Stimulated activated CD4-positive, alpha-beta T cell treated with anti-CD3 and anti-CD28 coated beads, Interleukin-1b, Interleukin-23, amount 100 ng/mL, for 1 hour (primary cell): ENCODE measurements at places on chromosomes 12 and 14.

DNA sequence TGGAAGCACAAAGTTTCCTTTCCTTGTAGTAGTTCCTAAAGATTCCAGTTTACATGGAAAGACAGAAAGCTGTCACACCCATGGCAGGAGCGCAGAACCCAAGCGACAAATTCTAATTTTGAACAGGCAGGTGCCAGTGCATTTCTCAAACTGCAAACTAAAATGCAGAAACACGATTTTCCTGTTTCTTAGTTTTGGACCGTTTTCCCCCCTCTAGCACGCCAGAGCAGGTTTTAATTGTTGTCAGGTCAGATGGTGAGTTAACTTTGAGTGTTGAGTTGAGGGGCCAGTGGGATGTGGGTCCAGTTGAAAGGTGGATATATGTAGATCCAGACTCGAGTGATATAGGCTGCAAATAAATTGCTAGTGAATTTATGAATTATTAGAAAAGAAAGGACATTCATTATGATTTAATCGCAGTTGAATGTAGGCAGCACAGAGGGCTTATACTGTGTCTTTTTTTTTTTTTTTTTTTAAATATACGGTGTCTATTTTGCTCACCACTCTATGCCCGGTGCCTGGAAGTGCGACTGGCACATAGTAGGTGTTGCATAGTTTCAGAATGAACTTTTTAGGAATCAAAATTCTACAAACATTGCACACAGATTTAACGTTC lies 909 bp upstream of the ETFBKMT start:
- no peak for DNase-seq

GRCh38 chr14:35229084-35229791 lies 62.9 kb upstream of the PSMA6 start:
- no peak for DNase-seq

- no peak for DNase-seq
Measured at GRCh38 chr14:35196571-35196970, 74.2 kb downstream of the PRORP start.

DNA sequence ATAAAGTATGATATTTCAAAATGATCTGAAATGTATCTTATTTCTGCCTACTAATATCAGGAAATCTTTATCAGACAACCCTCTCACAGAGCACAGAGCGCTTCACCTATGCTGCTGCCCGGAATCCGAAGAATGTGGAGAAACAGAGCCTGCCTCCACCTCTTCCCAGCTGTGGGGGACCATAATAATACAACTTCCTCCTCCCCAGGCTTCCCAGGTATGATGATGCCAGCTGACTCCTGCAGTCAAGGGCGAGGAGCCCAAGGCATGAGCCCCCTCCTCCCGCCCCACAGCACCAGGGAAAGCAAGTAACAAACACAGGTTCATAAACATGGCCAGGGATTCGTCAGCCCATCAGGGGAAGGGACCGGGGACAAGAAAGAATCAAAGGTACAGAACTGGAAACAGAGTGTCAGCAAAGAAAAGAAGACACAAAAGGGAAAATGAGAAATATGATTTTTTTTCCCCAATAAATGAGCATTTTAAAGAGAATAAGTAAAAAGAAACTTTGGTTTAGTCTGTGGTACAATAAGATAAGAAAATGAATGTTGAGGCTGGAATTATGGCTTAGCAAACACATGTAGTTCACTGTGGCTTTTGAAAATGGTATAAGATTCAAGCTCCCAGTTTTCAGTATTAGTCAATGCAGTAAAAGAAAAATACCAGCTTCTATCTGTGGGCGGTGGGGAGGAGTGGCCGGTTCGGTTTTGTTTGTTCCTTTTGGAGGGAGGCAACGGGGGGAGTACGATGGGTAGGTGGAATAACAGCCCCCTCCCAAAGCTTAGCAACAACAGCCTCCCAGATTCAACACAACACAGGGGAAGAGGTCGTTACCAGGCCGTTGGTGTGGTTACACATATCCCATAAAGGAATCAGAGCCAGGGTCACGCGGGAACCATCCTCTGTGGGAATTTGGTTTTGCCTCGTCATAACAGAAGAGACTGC lies 68.3 kb downstream of the SETD3 start:
- no peak for DNase-seq

DNA sequence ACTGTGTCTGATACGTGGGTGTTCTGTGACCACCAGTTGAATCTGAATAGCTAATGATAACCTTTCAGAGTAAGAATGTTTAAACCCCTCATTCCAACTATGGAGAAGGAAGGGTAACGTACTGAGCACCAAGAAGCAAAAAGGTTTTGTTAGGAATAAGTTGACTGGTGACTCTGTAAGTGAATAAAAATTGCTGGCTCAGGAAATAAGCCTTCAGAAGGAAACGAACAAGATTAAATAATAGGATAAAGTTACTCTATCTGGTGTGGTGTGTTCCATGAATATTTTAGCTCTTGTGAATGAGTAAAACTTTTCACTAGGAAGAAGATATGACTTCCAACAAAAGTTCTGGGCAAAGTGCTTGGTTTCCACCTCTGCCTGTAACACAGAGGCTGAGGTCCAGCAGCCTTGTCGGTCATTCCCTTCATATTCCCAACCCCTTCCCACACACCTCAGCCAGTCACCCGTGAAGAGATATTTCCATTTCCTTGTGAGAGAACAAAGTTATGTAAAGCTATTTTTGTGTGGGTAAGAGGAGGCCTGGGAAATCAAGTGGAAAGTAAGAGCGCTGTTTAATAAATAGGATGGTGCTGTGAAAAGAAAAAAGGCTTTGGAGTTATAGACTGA lies 47.1 kb downstream of the ARF6 start:
- no peak for DNase-seq

GRCh38 chr12:114274131-114274530 lies 131.8 kb downstream of the TBX5 start:
- DNase-seq = no peak

DNA sequence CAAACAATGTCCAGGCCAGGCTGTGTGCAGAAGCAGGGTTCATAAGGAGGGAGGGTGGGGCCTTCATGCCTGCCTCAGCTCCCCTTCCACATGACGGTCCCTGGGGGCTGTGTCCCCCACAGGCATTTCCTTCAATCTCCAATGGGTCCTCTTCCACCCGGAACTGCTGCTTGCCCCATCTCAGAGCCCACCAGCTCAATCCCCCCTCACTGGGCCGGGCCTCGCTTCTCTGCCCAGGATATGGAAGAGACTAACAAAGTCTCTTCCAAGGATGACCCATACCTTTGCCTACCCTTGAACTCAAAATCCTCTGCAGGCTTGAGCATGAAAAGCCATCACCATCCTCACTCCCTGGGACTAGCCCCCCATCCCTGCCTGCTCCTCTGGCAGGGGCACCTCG lies 28.4 kb upstream of the FAM181A start:
- no peak for DNase-seq

DNA sequence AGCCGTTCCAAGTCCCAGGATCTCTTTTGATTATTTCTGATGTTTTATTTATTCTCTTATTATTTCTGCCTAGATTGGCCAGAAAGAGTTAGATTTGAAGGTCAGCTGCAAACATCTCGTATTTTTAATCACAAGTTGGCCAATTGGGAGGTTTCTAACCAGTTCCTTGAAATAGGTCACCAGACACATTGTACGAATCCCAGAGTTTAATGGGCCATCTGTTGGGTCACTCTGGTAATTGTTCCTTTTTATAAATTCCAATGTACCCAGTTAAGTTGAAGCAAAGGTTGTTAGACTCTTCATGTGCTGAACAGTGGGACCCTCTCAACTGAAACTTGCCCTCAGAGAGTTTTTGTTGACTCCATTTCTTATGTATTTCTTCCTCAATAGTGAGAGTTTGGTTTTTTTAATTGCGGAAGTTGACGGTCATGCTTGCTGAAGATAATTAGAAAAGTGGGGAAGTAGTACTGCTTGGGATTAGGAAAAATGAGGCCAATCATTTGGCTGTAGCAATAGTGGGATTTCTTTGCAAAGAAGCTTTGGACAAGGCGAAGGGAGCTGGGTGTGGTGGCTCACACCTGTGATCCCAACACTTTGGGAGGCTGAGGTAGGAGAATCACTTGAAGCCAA lies 382.7 kb upstream of the RGS6 start:
- no peak for DNase-seq

DNA sequence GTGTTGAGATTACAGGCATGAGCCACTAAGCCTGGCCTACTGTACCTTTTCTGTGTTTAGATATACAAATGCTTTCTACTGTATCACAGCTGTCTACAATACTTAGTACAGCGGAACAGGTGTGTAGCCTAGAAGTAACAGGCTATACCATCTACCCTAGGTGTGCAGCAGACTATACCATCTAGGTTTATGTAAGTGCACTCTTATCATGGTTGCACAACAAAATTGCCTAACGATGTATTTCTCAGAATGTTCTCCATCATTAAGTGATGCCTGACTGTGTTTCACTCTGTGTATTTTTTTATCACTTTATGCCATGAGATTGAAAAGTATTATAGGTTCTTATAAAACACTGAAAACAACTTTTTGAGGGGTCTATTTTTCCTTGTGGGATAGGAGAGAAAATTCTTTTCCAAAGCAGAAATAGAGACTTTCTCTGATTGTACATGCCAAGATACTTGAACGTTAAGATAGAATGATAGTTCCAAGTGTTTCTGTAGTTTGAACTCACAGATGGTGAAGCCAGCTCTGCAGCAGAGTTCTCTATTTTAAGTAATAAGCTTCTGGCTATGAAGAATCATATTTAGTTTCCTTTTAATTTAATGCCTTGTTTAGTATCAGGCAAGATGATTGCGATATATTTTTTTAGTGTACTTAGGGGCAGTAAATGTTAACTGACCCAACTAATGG lies 17.0 kb downstream of the TMPRSS12 start:
- no peak for DNase-seq

- DNase-seq = no peak
Measured at GRCh38 chr14:52365071-52365470, 51.0 kb downstream of the PTGER2 start.

DNA sequence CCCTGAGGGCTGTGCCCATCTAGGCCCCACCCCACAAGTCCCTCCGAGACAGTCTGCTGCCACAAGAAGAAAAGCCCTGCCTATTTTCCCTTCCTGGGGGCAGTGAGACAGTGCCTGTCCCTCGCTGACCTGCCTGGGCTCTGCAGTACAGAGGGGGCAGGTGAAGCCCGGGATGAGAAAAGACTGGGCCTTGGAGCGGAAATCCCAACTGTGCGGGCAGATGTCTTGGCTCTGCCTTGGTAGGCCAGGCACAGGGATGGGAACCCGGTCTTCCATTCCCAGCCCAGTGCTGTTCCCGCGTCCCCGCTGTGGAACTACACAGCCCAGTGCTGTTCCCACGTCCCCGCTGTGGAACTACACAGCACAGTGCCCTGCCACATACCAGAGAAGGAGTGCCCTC lies 12.8 kb upstream of the NXPH4 start:
- DNase-seq = no peak

DNA sequence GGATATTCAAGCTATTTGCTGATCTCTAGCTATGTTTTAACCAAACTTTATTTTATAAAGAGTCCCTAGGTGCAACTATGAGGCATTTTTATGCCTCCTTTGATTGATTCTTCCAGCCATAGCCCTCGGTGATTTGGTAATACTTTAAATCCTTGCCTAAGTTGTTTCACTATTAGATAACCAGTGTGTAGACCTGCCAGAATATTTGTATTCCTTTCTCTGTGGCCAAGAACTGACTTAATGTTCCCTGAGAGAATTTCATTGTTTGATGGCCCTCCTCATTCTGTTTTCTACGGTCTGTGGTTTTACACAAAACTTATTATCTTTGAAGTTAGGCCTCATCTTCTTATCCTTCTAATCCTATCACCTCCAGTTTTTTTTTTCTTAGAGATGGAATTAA lies 109.7 kb upstream of the MDGA2 start:
- DNase-seq = no peak

DNA sequence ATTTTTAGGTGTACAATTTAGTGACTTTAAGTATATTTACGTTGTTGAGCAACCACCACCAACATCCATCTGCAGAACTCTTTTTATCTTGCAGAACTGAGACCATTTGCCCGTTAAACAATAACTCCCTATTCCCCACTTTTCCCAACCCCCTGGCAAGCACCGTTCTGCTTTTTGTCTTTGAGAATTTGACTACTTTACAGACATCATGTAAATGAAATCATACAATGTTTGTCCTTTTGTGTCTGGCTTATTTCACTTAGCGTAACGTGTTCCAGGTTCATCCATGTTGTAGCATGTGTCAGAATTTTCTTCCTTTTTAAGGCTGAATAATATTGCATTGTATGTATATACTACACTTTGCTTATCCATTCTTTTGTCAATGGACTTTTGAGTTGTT lies 201.5 kb downstream of the DACT1 start:
- no peak for DNase-seq

- DNase-seq = no peak
Measured at GRCh38 chr12:113071135-113072112, 14.9 kb downstream of the DTX1 start.

GRCh38 chr12:111758120-111758561 lies 8.6 kb upstream of the ALDH2 start:
- DNase-seq = no peak

GRCh38 chr12:4506870-4507269 lies 31.8 kb upstream of the RAD51AP1 start:
- DNase-seq = no peak

- DNase-seq = no peak
Measured at GRCh38 chr14:97806891-97807290, 1009.7 kb downstream of the VRK1 start.

DNA sequence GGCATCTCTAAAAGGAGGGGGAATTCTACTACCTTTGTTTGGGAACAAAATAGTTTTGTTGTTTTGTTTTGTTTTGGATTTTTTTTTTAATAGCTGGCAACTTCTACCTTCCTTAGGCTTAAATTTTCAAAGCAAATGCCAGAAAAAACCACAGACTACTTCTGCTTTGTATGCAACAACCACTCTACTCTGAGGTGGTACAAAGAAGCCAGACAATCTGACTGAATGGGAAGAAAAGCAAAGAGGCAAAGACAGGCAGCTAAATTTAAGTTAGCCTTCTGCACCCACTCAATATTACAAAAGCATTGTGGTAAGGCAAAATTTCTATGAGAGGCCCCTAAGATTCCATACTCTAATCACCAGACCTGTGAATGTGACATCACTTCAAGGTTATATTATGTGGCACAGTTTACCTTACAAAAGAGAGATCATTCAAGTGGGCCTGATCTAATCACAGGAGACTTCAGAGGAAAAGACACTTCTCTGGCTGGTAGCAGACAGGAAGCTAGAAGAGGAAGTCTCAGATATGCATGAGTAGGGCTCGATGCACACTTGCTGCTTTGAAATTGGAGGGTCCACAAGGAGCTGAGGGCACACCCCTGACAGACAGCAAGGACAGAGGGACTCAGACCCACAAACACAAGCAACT lies 566.6 kb downstream of the RPS29 start:
- no peak for DNase-seq

- no peak for DNase-seq
Measured at GRCh38 chr14:34104489-34105397, 153.9 kb upstream of the EGLN3 start.
